ENCODE measurements at places on chromosomes 3 and 15. TPM values are rescaled to one million over a fixed set of nuclear protein-coding genes. Genes with fewer than 3 reads are reported as not detected.

DNA sequence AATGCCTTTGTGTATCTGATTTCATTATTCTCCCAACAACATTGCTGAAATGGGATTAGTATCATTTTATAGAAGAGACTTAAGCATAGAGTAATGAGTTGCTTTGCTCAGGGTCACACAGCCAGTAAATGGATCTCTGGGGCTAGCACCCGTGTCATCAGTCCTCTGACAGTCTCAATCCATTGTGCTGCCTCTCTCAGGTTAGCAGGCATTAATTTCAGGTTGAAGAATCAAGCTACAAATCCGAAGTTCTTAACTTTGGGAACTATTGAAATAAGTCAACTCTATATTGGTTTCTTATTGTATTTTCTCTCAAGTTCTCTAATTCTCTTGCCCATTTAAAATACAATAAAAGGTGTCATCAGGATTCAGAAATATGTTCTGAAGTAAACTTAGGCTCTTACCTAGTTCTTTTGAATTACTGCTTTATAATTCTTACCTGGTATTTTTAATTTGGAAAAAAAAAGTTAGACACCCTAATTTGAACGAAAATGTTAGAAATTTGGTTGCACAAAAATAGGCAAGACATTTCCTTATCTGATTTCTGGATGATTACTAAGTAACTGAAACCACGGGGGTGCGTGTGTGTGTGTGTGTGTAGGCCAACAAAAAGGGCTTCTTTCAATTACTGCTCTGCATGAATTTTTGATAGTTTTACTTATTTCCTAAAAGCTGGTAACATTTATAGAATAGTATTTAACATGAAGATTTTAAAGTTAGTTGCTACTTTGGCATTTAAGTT lies 189.8 kb downstream of the MBNL1 start:
- DNase-seq, result no peak

GRCh38 chr15:99345832-99346462 lies 94.7 kb downstream of the LRRC28 start:
- no peak for DNase-seq

- DNase-seq, result no peak
Observed at GRCh38 chr3:49238274-49239127, 38.5 kb downstream of the C3orf62 start.

DNA sequence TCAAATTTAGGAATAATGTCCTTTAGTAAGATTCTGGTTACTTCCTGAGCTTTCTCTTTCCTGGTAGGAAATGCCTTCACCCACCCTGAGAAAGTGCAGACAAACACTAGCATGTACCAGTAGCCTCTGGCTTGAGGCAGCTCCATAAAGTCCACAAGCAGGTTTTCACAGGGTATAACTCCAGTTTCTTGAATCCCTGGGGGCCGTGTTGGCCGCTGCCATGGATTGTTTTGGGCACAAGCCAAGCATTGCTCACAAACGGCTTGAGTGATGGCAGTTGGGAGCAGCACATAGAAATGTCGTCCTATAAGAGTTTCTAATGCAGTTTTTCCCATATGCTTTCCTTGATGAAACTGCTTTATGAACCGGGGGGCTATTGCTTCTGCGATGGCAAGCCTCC lies 164.1 kb downstream of the STXBP5L start:
- no peak for DNase-seq

DNA sequence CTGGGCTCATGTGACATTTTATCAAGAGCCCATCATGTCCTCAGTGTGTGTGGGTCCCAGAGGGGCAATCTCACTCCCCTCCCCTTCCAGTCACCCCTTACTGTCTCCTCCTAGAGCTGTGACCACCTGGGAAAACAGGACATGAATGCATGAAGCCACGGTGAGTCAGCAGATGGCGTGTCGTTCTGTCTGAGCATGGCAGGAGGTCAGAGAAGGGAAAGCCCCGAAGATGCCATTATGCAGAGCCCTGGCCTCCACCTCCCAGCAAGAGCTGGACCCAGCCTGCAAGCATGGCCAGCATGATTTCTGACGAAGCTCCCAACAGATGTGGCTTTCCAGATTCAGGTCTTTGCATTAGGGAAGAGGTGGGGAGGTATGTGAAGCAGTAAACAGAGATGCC lies 118.5 kb downstream of the TLE3 start:
- no peak for DNase-seq

- DNase-seq, result no peak
Observed at GRCh38 chr3:127443581-127444375, 146.8 kb downstream of the TPRA1 start.

DNA sequence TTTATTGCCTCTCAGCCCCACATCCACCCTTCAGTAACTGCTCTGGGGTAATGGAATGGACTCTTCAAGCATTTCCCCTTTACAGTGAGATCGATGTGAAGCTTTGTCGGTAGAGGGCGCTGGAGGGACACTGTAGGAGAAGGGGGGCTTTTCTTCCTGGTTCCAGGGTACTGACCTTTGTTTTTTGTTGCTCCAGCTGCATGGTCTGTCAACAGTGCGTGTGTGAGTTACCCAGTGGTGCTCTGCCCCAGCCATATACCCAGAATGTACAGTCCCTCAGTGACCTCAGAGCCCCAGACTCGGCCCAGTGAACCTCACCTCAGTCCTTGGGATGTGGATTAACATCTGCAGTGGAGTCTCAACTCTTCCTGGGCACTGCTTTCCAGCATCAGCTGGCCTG lies 180.3 kb upstream of the TSC22D2 start:
- DNase-seq, result peak; percentile 1

DNA sequence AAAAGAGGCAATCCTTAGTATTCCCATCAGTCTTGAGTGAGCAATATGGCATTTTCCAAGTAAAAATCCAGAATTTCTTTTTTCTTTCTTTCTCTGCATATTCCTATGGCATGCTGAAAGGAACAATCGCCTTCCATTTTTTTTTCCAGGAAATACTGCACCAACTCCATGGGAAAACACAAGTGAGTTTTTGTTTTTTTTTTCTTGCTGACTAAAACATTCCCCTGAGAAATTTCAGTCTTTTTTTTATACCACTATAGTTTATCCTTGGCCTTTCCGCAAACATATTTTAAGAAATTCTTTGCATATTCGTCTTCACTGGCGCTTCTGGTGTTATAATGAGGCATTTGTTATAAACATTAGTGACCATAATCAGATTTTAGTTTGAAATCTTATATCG lies 429.6 kb upstream of the MDFIC2 start:
- DNase-seq, result no peak

DNA sequence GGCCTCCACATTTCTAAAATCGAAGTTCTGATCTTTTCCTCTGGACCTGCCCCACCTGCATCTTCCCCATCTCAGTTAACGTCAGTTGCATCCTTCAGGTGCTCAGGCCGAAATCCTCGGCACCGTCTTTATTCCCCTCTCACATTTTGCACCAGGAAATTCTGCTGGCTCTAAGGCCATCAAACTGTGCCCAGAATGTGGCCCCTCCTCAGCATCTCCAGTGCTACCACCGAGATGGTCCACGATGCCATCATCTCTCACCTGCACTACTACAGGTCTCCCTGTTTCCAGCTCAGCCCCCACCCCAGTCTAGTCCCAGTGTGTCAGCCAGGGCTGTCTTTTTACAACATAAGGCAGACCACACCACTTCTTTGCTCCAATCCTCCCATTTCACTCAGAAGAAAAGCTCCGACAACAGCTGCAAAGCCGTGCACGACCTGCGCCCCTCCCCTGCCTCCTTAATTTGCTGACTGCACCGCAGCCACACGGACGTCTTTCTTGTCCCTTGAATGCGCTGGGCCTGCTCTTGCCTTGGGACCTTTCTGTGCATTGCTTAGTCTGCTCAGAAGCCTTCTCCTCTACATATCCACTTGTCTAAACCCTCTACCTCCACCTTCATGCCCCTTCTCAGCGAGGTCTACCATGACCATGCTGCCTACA lies 14.4 kb downstream of the MUC20 start:
- no peak for DNase-seq

GRCh38 chr15:34734303-34734702 lies 20.5 kb downstream of the GJD2 start:
- DNase-seq, result no peak

DNA sequence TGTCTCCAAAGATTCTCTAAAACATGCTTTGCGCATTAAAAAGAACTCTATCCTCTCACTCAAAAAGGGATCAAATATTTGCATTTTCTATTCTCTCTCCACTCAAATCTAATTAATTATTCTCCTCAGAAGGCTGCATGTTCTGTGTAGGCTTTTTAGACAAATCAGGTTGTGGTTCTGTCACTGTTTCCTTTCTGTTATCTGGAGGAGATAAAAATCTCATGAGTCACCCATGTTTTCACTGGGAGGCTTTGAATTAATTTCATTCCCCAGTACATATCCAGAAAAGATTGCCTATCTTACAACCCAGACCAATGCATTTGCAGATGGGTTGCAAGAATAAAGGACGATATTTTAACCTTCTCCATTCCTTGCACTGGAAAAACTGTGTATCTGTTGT lies 446.5 kb downstream of the GRM7 start:
- DNase-seq, result no peak

DNA sequence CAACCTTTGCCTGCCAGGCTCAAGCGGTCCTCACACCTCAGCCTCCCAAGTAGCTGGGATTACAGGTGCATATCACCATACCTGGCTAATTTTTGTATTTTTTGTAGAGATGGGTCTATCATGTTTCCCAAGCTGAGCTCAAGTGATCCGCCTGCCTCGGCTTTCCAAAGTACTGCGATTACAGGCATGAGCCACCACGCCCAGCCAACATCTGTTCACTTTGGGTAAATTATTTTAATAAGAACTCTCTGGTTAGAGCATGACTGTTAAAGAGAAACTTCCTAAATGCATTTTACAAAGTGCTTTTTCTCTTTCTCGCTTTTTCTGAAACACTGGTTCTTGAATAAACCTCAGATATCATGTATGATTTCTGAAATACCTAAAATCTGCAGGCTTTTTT lies 172.5 kb downstream of the PTPRG start:
- DNase-seq, result no peak

DNA sequence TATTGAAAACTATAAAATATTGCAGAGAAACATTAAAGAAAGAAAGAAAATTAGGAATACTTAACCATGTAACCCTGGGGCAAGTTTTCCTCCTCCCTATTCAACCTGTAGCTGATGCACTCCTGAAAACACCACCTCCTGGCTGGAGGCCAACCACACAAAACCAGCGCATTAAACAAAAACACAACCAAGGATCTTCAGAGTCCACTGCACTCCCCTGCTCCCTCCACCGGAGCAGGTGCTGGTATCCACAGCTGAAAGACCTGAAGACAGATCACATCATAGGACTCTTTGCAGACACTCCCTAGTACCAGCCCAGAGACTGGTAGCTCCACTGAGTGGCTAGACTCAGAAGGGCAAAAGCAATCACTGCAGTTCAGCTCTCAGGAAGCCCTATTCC lies 13.6 kb upstream of the ADAMTS17 start:
- DNase-seq, result no peak

GRCh38 chr15:34722439-34722836 lies 32.4 kb downstream of the GJD2 start:
- no peak for DNase-seq

DNA sequence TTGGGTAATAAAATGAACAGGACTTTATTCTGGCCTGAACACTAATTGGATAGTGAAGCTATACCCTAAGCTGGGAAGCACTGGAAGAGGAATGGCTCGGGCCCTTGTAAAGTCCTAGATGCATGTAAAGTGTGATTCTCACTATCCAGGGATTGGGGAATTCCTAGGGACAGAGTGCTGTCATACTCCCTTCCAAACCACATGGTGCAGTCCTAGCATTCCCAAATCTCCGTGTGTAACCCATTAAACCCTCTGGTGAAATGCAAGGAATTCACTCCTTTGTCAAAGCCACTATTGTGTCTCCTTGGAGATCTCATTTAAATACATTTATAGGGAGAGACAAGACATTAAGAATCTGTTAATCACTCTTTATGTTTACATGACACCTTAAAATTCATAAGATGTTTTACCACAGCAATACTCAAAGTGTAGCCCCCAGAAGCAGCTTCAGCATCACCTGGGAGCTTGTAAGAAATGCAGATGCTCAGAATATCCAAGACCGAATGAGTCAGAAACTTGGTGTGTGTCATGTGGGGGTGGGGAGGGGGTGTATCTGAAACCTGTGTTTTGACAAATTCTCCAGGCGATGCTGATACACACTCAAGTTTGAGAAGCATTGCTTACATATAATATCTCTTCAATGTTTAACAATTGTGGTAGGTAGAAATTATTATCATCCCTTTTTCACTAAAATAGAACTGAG lies 121.8 kb upstream of the NPHP3 start:
- no peak for DNase-seq

DNA sequence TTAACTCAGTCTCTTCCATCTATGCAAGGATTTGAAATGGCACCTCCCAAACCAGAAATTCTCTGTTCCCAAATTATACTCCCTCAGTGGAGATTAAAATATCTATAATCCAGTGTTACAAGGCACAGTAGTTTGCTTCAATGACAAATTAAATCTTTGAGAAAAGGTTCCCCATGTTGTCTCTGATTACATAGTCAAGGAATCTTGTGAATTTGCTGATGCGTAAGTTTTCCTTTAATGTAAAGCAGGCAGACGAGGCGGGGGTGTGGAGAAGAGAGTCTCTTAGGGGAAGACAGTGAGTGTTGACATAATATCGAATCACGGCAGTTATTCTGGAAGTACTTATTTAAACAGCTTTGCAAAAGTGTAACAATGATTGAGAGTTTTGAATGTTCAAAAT lies 236.4 kb upstream of the RARB start:
- DNase-seq, result no peak

GRCh38 chr3:10460951-10461545 lies 44.3 kb downstream of the ATP2B2 start:
- DNase-seq, result no peak

DNA sequence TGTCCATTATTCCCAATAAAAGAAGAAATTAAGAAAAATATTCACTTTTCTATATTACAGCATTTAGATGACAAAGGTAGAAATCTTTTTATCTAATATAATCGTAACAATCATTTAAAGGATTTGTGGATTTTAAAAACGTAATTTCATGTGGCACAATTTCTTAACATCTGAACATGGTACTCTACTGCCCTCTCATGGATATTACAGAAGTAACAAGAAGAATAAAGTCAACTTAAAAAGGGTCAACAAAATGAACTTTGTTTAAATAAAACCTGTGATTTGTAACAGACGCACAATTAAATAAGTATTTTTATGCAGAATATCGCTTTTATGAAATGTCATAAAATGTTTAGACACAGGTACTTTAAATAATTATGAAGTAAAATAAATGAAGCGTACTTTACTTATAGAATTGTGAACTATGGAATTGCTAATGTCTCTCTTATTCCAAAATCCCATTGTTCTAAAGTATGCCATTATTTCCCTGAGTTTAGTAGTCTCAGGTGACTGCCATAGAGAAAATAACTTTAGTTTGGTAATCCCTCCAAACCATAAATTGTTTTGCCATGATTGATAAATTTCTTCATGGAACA lies 366.8 kb upstream of the ZNF385D start:
- DNase-seq, result no peak

Gene TMOD2
- total RNA-seq, result 8.6 TPM

Gene NOX5
- total RNA-seq, result not detected

Gene MME
- total RNA-seq, result 0.04 TPM

Gene POPDC2
- 3.2 TPM for total RNA-seq
